NCI-H1105 (cell line): ENCODE measurements at places on chromosomes 7 and 10.

- DNase-seq = peak; percentile 2
These were observed 34.9 kb downstream of the INSYN2A start for GRCh38 chr10:127161482-127161881.

- DNase-seq = no peak
These were observed 181.7 kb downstream of the ST7 start for GRCh38 chr7:117134889-117135552.

GRCh38 chr7:29483219-29484104 lies 80.2 kb upstream of the PRR15 start:
- no peak for DNase-seq

DNA sequence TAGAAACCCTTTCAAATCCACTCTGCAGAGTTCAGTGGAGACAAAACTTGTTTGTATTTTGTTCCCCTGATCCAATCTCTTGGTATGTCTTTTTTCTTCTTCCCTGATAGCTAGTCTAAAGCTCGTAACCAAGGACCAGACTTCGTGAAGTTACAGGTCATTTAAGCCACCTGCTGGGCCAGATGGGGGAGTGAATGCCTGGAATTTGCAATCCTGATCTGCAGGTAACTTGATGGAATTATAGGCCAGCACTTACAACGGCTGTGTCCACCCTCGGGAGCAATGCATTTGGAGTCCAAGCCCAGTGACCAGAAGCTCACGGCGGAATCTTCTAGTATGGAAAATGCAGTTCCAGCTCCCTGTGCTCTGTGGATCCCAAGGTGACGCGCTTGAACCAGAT lies 566.9 kb downstream of the TCERG1L start:
- DNase-seq = no peak

GRCh38 chr7:20217193-20217948 lies at the start of gene MACC1:
MACC1 (minus strand) TSS chr7:20217384; CDS start chr7:20161862, 55,522 bp downstream.
- no peak for DNase-seq

DNA sequence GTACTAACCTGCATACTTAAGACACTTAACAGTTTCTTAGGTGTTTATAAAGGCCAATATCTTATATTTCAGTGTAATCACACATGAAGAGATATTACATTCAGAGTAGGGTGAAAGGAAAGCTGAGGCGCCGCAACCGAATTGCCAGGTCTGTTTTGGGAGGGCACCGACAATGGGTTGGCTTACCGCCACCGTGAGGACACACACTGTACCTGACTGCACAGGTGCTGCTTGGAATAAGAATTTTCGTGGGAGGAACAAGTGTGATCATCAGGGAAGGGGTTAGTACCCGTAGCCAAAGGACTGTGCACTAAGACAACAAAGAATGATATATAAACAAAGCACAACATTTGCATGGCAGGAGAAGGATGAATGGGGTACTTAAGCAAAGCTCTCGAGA lies 591.8 kb downstream of the SUGCT start:
- no peak for DNase-seq
